CMK (cell line): ENCODE measurements at places on chromosomes 5 and 9.
A peak's percentile ranks its signal among the peaks of the same experiment; 100 is the strongest.

GRCh38 chr5:173686950-173687349 is 70.5 kb upstream of the BOD1 start:
- no peak for DNase-seq

DNA sequence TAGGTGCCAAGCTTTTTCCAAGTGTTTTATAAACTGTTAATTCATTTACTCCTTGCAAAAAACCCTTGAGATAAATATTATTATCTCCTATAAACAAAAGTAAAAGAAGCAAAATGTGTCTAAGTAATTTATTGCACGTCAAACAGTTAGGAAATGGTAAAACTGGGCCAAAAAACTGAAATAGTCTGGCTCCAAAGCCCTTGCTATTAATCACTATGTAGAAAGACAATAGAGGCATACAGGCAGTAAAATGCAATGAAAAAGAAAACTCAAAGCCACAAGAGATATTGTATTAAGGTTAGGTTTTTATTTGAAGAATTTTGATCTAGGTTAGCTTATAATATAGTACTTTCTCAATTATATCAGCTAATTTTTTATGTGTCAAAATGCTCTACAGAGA is 457.7 kb downstream of the ANXA1 start:
- no peak for DNase-seq

GRCh38 chr9:3903906-3904305 is 378.1 kb upstream of the RFX3 start:
- DNase-seq, result no peak

- no peak for DNase-seq
Measured at GRCh38 chr5:14265570-14265969, 122.4 kb downstream of the TRIO start.

DNA sequence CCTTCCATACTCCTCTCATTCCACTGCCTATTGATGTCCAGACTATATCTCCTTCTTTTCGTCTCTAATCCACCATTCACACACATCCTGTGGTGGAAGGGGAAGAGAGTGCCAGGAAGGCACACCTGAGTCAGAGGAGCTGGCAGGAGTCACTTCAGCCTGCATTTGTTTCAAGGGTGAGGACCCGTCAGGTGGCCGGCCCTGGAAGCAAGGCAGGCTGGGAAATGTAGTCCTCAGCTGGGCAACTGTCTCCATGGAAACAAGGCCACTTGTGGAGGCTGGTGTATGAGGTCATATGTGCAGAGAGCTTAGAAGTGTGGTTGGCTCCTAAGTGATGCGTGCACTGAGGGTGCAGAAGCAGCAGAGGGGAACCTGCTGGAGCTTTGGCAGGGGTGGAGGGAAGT is 278.4 kb downstream of the NSG2 start:
- no peak for DNase-seq

DNA sequence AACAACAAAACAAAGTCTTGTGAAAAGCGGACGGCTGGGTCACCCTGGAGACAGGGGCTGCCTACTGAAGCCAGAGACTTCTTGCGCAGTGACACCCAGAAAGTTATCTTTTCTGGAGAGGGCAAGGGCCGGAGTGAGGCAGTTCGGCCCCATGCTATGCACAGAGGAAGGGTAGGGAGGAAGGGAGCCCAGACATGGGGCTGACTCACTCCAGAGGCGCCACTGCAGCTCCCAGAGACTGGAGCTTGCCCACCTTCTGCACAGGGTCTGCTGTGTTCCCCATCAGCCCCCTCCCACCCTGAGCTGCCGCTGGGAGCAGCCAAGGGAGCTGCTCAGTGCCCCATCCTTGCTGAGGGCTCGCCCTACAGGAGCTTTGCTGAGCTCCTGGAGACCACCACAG is 13.3 kb downstream of the SLC6A3 start:
- DNase-seq, result no peak

- peak; percentile 12 for DNase-seq
Measured at GRCh38 chr5:42872865-42873264, 61.2 kb upstream of the SELENOP start.

GRCh38 chr5:34914671-34915138 is 599 bp downstream of the RAD1 start:
- no peak for DNase-seq

DNA sequence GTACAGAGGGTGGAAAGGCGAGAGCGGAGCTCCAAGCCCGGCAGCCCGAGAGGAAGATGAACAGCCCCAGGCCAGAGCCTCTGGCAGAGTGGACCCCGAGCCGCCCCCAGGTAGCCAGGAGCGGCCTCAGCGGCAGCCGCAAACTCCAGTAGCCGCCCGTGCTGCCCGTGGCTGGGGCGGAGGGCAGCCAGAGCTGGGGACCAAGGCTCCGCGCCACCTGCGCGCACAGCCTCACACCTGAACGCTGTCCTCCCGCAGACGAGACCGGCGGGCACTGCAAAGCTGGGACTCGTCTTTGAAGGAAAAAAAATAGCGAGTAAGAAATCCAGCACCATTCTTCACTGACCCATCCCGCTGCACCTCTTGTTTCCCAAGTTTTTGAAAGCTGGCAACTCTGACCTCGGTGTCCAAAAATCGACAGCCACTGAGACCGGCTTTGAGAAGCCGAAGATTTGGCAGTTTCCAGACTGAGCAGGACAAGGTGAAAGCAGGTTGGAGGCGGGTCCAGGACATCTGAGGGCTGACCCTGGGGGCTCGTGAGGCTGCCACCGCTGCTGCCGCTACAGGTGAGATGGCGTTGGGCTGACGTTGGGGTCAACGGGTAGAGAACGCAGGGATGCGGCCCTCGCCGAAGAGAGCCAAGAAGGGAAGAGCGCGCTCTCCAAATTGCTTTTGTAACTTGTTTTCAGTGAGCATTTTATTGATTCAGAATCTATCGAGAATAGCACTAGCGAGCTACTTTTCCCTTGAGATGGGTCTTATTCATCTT is at the start of gene PTGER4:
Gene PTGER4, plus strand, starts transcription at position 3 of the 769 bp plus-strand sequence. CDS start 1,079 bp downstream, outside the sequence.
- DNase-seq, result no peak
